GM23338 (cell line): ENCODE measurements at places on chromosomes 2 and 18. TPM values are rescaled to one million over a fixed set of nuclear protein-coding genes. Genes with fewer than 3 reads are reported as not detected.

GRCh38 chr2:168641636-168642035 is 160.8 kb upstream of the NOSTRIN start:
- no peak for DNase-seq

- DNase-seq = no peak
Measured at GRCh38 chr2:128354726-128355470, 36.2 kb upstream of the HS6ST1 start.

GRCh38 chr2:227479865-227480475 is 8.0 kb downstream of the AGFG1 start:
- no peak for DNase-seq

DNA sequence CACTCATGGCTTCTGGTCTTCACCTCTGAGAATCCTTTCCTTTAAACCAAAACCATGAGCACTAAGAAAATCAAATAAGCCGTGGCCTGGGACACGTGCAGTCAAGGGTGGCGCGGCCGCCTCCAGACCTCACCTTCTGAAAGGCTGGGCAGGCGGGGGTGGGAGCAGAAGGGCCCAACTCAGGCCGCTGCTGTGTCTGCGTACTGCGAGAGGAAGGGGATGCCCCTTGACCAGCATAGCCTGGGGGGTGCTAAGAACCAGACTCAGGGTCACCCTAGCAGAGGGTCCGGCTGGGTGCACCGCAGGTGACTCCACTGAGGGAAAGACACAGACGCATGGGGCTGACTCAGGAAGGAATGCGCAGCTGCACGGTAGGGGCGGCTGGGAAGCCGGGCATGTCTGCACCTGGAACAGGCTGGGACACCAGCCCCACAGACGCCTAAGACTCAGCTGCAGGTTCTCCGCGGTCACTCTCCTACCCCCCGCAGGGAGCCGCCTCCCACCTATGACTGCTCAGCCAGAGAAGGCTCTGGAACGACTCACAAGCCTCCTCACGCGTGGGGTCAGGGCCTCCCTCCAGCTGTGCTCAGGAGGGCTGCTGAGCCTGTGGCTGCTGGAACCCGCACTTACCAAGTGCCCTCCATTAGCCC is 432.4 kb upstream of the MYT1L start:
- no peak for DNase-seq

DNAH7 gene
- total RNA-seq = 0.27 and 0.35 TPM in 2 replicates

DNA sequence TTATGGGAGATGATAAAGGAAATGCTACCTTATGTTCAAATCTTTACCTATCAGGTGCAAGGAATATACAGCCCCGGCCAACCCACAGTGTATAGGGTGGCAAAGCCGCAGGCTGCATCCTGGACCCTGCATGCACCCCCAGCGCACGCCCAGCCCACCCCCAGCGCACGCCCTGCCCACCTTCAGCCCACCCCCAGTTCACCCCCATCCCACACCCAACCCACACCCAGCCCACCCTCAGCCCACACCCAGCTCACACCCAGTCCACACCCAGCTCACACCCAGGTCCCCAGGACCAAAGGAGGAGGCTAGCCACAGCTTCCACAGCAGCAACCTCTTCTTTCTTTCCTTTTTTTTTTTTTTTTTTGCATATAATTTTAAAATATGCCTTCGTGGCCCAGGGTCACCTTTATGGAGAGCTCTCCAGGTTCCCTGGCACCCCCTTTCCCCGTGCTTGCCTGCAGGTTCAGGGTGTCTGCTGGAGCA is 120.9 kb downstream of the PTGR3 start:
- DNase-seq = no peak

- no peak for DNase-seq
Measured at GRCh38 chr18:27075828-27076227, 109.3 kb downstream of the CHST9 start.

BCL2 gene
- 4.0 and 7.3 TPM in 2 replicates for total RNA-seq

GRCh38 chr2:161384864-161385263 is 31.2 kb upstream of the TBR1 start:
- no peak for DNase-seq

DNA sequence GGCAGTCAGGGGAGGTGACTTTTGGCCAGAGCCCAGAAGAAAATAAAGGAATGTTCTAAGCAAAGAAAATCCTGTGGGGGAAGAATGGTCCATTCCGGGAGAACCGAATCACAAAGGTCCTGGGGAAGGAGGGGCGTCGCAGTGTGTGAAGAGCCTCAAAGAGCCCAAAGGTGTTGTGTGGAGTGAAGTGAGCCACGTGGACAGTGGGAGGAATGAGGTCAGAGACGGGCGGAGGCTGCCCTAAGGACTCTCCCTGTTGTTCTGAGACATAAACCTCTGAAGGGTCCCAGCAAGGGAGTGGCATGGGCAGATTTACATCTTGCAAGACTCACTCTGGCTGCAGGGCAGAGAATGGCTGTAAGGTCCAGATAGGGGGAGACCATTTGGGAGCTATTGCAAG is 91.3 kb upstream of the SEC11C start:
- peak; percentile 41 for DNase-seq

ANKRD62 gene
- total RNA-seq = not detected in 2 replicates

GRCh38 chr18:23939896-23940295 is 74.7 kb upstream of the TTC39C start:
- no peak for DNase-seq

GRCh38 chr2:188345020-188345419 is 53.3 kb downstream of the GULP1 start:
- DNase-seq = no peak

GRCh38 chr18:58132595-58133261 is 88.7 kb downstream of the NEDD4L start:
- DNase-seq = no peak

- DNase-seq = no peak
Measured at GRCh38 chr2:126638746-126639145, 17.2 kb upstream of the GYPC start.

CDH19 gene
- total RNA-seq = 0.03 TPM in 1 of 2 replicates, not detected in the other

TXNDC2 gene
- not detected in 2 replicates for total RNA-seq

DSC3 gene
- total RNA-seq = 2.1 and 3.7 TPM in 2 replicates

GRCh38 chr18:32019251-32019948 is 775 bp downstream of the RNF125 start:
- DNase-seq = peak; percentile 62

GRCh38 chr2:128702616-128703015 is 383.9 kb upstream of the HS6ST1 start:
- DNase-seq = no peak

GRCh38 chr2:210917465-210917864 is 361.1 kb downstream of the CPS1 start:
- peak; percentile 17 for DNase-seq
